ENCODE measurements at places on chromosomes 7 and 10.

- no peak for DNase-seq
Measured at GRCh38 chr7:77327067-77327931, 88.8 kb downstream of the GSAP start.

- DNase-seq: no peak
Measured at GRCh38 chr10:48627984-48628609, 23.2 kb upstream of the ARHGAP22 start.

DNA sequence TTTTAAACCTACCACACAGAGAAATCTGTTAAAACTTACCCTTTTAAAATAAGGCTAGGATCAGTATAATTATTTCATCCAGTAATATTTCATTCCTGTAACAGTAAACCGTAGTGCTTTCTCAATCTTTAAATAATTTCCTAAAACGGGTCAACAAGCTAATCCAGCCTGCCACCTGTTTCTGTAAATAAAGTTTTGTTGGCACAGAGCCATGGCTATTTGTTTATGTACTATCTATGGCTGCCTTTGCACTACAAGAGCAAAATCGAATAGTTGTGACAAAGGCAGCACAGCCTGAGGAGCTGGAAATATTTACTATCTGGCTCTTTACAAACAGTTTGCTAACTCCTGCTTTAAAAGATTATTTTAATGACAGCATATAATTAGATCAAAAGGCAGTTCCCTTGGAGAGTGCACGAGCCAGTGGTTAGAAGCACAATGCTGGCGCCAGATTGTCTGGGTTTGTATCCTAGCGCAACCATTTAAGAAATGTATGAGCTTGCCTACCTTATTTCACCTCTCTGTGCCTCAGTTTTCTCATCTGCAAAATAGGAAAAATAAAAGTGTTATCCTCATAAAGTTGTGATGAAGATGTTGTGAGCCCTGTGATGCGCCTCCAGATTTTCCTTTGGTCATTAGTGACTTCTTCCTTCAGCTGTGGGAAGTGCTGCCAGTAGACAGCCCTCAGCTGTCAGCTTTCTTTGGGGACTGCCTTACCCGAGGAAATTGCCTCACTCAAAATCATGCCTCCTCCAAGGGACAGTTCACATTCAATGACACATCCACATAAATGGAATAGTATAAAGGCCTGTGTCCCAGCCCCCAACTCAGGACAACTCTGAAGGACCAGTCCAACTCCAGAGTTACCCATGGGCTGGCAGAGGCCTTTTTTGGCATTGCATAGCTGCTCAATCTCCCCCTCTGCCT lies 11.8 kb upstream of the MIOS start:
- DNase-seq: no peak

- DNase-seq: no peak
Measured at GRCh38 chr10:64209561-64209960, 688.4 kb downstream of the REEP3 start.

GRCh38 chr7:7100432-7100849 lies 81.9 kb upstream of the C1GALT1 start:
- no peak for DNase-seq

GRCh38 chr7:92336662-92337340 lies 91.0 kb downstream of the ANKIB1 start:
- DNase-seq: no peak

DNA sequence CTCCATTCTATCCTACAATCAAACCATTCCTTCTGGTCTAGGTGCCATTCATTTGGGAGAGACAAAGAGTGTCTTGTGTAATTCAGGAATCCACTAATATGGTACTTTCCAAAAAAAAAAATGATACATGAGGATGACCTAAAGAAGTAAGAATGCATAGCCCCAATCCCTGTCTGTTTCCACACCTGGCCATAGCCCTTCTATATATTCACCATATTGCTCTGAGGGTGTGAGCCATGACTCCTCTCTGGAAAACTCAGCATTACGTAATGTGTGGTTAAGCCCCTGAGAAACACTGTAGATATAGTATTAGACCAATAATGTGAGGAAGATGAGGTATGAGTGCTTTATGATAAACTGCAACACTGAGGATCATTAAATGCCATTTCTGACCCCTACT lies 592.7 kb downstream of the INHBA start:
- DNase-seq: no peak

- no peak for DNase-seq
Measured at GRCh38 chr10:78634389-78634815, 434.4 kb upstream of the ZMIZ1 start.

DNA sequence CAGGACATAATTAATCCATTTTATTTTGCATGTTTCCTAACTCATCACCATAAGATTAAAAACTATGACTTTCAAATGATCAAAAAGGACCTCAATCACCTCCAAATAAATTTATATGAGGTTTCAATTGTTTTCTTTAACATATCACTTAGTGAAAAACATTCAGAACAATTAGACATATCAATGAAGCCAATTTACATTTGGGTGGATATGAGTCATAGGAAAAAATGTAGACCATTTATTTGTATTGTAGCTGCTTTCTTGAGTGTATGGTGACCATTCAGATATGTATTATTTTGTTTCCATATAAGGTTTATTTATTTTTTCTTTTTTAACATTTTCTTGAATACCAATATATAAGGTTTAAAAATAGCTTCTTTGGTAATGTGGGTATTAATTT lies 13.3 kb upstream of the EXOC6 start:
- DNase-seq: no peak

GRCh38 chr7:140661124-140661523 lies 11.6 kb upstream of the ADCK2 start:
- no peak for DNase-seq

DNA sequence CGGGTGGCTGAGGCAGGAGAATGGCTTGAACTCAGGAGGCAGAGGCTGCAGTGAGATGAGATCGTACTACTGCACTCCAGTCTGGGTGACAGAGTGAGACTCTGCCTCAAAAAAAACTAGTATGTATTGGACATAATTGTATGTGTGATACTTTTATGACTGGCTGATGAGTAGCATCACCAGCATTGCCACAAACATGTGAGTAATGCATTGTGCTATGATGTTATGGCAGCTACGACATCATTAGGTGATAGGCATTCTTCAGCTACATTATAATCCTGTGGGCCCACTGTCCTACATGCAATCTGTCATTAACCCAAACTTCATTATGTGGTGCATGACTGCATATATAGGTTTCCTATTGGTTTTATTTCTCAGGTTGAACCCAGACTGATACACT lies 352.4 kb downstream of the GALNT17 start:
- DNase-seq: no peak

DNA sequence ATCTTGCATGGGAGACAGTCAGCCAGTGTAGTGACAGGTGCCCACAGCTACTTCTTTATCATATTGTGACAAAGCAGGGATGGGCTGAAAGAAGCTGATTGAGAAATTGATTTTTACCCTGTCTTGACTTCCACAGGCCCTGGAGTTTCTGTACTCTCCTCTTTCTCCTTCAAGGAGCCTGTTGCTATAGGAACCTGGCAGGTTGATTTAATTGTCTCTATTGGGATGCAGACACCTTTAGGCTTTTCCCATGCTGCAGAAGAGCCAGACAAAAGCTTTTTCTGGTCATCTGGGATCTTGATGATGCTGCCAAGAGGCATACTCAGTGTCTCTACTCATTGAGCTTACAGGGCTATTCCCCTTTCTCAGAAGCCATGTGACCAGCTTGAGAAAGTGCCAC lies 754.8 kb downstream of the KCNMA1 start:
- no peak for DNase-seq

DNA sequence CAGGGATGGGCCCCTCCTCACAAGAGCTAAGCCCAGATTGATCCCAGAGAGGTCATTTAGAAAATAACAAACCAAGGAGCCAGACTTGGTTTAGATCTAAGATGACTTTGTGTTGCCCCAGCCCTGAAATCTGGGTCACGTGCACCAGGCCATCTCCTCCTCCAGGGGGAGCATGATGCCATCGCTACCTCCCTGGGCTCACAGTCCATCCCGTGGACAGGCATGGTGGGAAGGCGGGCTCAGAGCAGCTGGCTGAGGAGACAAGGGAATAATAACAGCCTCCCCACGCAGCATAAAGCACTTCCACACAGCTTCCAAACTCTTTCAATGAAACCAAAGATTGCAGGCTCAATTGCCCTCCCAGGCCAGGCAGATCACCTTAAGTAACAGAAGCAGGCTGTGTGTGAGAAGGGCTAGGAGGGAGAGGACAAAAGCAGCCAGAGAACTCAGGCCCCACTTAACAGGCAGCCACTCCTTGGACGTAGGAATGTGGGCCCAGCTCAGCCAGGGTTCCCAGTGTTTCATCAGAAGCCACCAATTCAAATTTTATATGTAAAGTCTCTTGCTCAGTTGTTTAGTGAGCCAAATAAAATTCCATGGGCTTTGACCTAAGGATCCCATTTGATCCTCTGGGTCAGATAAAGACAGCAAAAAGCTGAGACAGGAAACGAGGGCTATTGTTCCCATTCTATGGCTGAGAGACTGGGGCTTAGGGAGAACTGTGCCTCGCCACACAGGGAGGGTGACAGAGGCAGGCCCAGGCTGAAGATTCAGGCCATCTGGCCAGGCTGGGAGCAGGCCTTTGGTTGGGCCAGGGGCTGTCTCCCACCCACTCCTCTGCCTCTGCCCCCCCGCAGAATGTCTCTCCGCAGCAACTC lies 100.2 kb downstream of the COL13A1 start:
- no peak for DNase-seq

DNA sequence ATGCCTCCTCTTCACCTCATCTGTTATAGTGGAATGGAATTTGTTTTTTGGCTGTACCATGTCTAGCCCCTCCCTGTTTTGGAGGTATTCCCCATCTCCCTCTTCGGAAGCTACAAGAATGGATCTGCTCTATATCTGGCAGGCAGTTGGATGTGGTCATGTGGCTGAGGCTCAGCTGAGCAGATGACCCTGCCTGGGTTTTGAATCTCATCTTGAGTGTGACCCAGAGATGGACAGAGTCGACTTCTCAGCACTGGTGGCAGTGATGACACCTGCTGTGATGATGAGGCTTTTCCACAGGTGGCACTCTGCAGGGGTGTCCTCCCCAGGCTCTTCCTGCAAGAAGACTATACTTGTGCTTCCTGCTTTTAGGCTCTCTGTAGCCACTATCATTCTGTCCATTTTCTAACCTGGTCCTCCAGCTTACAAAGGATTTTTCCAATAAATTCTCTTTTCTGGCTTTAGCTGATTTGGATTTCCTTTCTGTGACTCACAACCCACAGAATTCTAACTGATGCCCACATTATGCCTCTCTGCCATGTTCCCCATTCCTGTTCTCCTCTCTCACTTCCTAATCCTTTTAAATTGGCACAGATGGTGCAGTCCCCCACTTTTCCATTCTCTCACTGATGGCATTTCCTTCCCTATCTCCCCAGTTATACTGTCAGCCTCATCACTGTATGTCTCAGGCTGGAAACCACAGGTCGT lies 7.5 kb upstream of the ARHGAP22 start:
- DNase-seq: no peak

- no peak for DNase-seq
Measured at GRCh38 chr10:15067154-15067553, 21.4 kb downstream of the ACBD7 start.

DNA sequence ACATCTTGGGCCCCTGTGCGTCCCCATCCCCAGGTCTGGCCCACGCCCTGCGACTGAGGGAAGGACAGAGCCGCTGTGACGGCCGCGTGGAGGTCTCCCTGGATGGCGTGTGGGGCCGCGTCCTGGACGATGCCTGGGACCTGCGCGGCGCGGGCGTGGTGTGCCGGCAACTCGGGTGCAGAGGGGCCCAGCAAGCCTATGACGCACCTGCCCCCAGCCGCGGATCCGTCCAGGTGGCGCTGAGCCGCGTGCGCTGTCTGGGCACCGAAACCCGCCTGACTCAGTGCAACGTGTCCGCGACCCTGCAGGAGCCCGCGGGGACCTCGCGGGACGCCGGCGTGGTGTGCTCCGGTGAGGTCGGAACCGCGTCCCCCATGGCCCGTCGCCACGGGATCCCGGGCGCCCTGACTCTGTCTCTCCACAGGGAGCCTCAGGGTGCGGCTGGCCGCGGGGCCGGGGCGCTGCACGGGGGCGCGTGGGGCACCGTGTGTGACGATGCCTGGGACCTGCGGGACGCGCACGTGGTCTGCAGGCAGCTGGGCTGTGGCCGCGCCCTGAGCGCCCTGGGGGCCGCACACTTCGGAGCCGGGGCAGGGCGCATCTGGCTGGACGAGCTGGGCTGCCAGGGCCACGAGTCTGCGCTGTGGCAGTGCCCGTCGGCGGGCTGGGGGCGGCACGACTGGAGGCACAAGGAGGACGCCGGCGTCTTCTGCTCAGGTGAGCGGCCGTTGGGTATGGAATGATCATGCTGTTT lies 5.9 kb downstream of the SCART1 start:
- DNase-seq: no peak

- DNase-seq: no peak
Measured at GRCh38 chr7:140159497-140159896, 17.3 kb downstream of the KDM7A start.

DNA sequence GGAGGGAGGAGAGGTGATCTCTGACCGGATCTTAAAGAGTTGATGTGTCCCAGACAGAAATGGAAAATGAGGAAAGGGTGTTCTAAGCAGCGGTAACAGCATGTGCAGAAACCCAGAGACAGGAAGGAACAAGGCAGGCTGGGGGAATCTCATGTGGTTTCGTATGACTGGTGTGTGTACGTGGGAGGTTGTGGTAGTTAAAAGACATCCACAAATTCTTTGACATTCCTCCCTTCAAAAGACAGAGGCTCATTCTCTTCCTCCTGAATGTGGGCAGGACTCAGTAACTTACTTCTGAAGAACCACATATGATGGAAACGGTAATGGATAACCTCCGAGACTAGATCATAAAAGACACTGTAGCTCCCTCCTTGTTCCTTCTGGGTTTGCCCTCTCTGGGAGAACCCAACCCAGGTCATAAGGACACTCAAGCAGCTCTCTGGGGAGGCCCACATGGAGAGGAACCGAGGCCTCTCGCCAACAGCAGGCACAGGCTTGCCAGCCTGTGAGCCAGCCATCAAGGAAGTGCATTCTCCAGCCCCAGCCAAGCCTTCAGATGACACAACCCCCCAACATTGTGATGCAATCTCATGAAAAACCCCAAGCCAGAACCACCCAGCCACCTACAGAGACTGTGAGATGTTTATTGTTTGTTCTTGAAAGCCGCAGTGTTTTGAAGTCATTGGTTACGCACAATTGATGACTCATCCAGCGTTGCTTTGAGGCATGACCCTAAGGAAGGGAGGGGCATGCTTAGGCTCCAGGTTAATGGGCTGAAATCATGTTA lies 116.0 kb downstream of the SLIT1 start:
- DNase-seq: no peak

DNA sequence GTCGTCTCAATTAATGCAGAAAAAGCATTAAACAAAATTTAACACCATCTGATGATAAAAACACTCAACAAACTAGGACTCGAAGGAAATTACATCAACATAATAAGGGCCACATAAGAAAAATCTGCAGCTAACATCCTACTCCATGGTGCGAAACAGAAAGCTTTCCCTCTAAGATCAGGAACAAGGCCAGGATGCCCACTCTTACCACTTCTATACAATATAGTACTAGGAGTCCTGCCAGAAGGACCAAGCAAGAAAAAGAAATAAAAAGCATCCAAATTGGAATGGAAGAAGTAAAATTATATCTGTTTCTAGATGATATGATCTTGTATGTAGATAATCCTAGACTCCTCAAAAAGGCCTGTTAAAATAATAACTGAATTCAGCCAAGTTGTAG lies 143.8 kb upstream of the GPR22 start:
- no peak for DNase-seq
